ENCODE measurements at places on chromosomes 1 and 21.

GRCh38 chr1:214452152-214452784, 99.1 kb downstream of the PTPN14 start:
- DNase-seq, result no peak

DNA sequence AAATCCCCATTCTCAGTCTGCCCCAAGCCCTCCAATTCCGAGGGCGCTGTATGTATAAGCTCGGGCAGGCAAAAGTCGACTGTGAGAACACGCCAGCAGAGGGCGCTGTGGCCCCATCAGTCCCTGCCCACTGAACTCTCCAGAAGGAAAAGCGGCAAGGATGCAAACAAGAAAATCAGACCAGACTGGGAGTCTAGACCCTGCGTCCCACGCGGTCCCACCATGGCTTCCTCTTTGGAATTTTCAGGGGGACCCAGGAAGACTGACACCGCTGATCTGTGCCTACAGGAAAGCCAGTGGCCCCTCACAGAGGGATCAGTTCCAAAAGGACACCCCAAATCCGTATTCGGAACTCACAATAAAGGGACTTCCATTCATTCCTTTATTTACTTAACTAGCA, 19.5 kb downstream of the TEX35 start:
- DNase-seq, result peak; percentile 78

- peak; percentile 17 for DNase-seq
Observed at GRCh38 chr1:94456736-94457135, 38.5 kb downstream of the ABCD3 start.

- peak; percentile 28 for DNase-seq
Observed at GRCh38 chr21:27277110-27277509, 310.2 kb upstream of the ADAMTS5 start.

GRCh38 chr21:44377201-44377921, 23.9 kb downstream of the TRPM2 start:
- DNase-seq, result no peak
